ENCODE measurements at places on chromosomes 13 and 19.

DNA sequence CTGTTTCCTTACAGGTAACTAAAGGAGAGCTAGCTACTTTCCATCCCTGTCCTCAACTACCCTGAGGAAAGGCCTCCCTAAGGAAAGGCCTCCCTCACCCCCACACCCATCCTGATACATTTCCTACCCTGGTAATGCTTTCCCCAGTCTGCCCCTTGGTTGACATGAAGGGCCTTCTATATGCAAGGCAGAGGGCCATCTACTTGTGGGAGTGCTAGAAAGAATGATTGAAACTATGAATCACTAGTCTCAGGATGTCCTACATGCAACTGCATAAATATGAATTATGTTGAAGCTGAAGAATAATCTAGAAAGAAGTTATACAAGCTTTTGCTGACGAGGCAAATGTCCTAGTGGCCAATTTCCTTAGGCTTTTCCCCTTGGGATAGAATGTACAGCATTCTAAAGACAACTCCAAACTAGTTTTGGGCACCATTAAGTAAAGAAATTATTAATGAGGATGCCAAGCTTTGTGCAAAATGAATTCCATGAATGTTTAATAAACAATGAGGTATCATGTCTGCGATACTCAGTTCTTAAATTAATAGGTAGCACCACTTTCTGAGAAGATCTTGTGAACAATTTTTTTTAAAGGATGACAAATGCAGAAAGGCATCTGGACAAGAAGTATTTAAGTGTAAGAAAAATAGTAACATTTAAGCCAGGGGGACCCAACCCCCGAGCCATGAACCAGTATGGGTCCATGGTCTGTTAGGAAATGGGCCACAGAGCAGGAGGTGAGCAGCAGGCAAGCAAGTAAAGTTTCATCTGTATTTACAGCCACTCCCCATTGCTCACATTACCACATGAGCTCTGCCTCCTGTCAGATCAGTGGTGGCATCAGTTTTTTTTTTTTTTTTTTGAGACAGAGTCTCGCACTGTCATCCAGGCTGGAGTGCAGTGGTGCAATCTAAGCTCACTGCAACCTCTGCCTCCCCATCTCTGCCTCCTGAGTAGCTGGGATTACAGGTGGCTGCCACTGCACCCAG, 223.0 kb downstream of the LHFPL6 start:
- DNase-seq = no peak

- DNase-seq = no peak
These were observed 1.7 kb downstream of the SMIM24 start for GRCh38 chr19:3478409-3479176.

DNA sequence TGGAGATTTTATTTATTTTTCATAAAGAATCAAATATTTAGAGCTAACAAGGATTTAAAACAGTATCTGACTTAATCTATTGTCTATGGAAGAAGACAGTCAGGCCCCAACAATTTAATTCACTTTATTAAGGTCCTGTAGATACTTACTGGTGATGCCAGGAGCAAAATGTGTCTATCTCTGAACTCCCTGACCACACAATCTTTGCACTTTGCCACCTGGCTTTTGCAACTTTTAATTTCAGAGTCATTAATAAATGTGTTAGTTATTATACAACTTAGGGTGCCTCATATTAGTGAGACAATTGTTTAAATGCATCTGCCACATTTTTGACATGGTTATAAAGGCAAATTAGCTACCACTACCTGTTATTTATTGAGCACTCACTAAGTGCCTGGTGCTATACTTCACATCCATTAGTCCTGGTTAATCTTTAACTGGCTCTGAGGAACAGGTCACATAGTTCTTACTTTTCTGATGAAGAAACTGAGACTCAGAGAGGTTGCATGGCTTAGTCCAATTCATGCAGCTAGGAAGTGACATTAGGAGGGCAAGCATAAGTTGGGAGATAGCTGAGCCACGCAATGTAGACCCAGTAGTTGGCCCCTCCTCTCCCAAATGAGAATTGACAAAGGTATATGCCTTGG, 297.9 kb downstream of the DCT start:
- no peak for DNase-seq

DNA sequence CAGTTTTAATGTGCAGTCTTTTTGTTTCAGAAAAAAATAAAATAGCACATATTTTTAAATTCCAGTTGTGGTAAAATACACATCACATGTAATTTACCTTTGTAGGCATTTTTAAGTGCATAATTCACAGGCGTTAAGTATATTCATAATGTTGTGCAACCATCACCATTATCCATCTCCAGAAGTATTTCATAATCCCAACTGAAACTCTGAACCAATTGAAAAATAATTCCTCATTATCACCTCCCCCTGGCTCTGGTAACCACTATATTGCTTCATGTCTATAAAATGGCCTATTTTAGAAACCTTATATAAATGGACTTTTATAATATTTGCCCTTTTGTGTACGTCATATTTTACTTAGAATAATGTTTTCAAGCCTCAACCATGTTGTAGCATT, 756.5 kb upstream of the KLHL1 start:
- no peak for DNase-seq
